Inflammatory macrophage treated with lipopolysaccharide for 1 hour (primary cell): ENCODE measurements at places on chromosomes 16 and 17.

- DNase-seq, result no peak
Measured at GRCh38 chr17:5665164-5665563, 80.9 kb upstream of the NLRP1 start.

- no peak for DNase-seq
Measured at GRCh38 chr17:17420082-17420481, 56.7 kb upstream of the MED9 start.

DNA sequence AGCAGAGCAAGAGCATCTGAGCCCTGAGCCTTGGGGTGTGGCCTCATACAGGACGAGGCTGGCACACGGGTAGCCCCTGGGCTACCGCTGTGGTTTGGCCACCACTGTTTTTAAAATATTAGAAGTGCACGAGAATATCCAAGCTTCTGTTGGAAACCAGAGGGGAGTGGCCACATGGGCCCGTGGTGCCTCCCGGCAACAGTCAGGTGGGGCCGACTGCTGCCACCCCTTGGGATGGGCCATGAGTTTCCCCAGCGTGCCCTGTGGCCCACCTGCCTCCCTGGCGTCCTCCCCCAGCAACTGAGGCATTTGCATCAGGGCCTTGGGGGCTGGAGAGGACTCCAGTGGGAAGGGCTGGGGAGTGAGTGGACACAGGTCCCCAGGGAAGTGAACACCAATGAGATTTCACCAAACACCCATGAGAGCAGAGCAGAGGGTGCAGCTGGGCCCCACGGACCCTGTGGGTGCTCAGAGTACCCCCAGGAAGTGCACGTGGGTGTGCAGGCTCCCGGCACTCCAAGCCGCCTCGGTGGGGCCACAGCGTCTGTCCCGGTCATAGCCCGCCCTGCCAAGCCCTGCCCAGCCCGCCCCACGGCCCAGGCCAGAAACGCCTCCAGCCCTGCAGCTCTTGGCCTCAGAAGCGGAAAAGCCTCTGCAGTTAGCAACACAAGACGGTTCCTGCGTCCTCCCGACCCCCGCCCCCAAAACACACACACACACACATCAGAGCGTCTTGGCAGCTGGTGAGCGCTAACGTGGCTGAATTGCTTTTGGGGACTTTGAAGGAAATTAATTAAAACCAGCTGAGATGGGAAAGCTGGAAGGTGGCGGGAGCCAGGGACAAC lies 22.7 kb downstream of the ZNF469 start:
- DNase-seq, result no peak

GRCh38 chr16:54540525-54541180 lies 254.1 kb upstream of the IRX3 start:
- no peak for DNase-seq

GRCh38 chr17:79478051-79478461 lies 132.8 kb downstream of the RBFOX3 start:
- DNase-seq, result no peak

DNA sequence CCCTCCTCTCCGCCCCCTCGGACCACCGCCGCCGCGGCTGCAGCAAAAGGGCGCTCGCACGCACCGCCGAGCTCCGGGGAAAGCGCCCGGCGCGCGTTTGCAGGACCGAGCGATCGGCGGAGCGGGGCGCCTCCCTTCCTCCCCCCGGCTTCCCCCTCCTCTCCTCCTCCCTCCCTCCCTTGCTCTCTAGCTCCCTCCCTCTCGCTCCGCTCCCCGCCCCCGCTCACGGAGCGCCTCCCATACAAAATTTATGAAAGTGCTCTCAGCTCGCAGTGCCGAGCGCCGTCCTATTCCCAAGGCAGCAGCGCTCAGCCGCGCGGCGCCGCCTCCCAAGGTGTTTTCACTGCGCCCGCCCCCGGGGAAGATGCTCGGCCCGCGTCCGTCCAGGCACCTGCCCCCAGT lies at the start of gene RTN4RL1:
Gene RTN4RL1 (minus strand): TSS at position 115 of the 402 bp plus-strand sequence. CDS start 469 bp downstream, outside the sequence.
- peak; percentile 10 for DNase-seq

DNA sequence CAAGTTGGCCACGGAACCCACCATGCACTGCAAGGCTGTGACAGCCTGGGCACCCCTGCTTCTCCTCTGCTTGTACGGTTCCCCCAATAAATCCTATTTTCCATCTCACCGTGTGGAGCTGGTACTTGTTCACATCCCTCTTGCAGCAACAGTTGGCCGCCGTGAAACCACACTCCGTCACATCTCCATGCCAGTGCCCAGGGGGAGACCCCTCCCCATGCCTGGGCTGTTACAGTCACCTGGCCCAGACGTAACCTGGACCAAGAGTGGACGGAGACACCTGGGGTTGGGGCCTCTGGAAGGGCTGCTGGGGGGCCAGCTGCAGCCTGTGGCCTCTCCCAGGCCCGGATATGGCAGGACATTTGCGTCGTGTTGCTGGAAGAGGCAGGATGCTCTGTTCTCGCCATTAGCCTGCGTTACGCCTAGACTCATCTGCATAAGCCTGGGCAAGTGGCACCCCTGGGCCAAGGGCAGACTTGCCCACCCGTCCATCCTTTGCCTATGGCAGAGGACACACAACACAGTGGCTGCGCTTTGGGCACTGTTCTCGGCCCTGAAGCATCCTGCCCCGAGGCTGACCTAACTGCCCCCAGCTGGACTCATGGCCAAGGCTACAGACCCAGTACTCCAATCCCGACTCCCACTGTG lies 14.2 kb upstream of the KREMEN2 start:
- no peak for DNase-seq

GRCh38 chr16:9302072-9302471 lies 210.6 kb downstream of the HAPSTR1 start:
- no peak for DNase-seq

DNA sequence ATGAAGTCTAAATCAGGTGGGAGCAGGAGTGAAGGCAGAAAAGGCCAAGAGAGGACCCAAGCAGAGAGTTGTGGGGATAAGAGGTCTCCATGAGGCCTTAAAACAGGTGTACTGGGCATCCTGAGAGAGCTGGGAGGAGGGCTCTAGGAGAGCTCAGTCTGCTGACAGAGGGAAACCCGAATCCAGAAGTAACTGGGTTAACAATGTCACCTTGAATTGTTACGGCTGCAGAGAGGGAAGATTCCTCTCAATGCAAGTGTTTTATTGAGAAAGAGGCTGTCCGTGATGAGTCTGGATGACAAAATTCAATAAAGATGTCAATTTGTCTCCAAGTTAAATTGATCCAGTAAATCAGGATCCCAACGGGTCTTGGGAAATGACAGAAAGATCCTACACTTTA lies 8.3 kb downstream of the DHRS7C start:
- no peak for DNase-seq
